ENCODE measurements at places on chromosomes 7 and 10. TPM values are rescaled to one million over a fixed set of nuclear protein-coding genes. Genes with fewer than 3 reads are reported as not detected.

SPDYE11 gene
- not detected for total RNA-seq

PTN gene
- 39.3 TPM for total RNA-seq

ARHGAP12 gene
- 43.0 TPM for total RNA-seq

- DNase-seq = no peak
These were observed 699 bp downstream of the GHITM start for GRCh38 chr10:84140036-84140379.

DNA sequence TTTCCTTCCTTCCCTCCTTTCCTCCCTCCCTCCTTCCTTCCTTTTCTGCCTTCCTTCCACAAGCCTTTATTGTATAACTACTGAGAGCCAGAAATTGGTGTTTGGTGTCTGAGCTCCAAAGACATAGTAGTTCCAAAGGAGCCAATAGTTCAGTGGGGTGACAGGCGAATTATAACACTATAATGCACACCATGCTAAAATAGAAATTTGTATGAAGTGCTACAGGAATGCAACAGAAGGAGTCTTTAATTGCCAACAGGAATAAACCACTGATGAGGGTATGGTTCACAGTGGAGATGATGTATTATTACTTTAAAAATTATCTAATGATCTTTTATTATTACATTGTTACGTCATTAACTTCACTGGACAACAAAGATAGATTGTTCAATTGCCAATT lies 158.8 kb upstream of the SP8 start:
- no peak for DNase-seq

DNA sequence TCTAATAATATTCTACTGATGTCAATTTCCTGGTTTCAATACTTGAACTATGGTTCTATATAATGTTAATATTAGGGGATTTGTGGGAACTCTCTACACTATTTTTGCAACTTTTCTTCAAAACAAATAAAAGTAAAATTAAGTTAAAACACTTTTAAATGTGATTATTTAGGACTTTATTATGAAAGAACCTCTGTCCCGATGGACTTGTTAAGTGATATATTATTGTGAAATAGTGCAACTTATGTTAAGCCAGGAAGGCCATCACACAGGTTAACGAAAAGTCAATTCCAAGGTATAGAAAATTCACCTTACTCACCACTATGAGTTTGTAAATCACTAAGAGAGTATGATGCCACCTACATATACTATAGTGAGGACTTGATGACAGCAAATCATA lies 79.2 kb downstream of the IMMP2L start:
- DNase-seq = no peak

DNA sequence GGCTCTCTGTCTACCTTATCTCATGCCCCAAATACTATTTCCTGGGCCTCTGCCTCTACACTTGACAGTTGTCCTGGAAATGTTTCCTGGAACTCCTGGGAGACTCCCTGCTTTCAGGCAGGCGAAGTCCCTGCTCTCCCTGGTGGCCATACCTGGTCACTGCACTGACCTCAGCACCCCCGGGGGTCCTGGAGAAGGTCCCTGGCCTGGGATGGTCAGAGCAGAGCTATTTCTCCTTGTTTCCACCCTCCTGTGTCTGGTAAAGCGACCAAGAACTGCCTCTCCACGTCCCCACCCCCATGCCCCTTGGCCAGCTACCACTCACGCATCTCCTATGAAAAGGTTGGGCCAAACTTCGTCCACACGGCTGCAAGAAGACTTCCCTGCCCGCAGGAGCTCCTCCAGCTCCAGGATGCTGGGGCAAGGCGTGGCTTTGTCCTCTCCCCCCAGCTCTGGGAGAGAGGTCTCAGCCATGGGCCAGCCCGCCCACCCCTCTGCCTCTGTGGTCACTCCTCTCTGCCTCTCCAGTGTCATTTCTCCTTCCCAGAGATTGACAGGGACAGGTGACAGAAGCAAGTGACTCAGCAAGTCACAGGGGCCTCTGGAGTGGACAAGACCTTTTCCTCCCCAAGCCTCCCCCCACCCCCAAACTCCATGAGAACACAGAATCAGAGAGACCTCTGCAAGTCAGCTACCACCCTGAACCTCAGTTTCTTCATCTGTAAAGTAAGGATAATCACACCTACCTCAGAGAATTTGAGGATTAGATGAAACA lies 2.6 kb upstream of the SAMD8 start:
- DNase-seq = no peak

IL6 gene
- 0.52 TPM for total RNA-seq

DNA sequence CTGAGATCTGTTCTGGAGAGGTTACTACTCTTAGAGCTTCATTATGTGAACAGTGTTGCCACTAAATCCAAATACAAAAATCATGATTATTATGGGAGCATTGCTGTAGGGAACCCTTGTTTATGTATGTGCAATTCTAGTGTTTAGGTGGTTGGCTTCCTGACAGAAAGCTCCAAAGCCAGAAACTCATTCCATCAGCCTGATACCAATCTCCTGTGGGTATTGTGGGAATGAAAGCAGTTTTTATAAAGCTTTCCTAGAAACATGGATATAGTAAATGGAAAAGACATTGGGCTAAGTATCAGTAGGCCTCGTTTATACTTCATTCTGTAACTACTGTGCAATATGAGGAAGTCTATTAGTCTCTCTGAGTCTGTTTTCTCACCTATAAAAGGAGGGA lies 6.4 kb downstream of the SDK1 start:
- DNase-seq = no peak

DNA sequence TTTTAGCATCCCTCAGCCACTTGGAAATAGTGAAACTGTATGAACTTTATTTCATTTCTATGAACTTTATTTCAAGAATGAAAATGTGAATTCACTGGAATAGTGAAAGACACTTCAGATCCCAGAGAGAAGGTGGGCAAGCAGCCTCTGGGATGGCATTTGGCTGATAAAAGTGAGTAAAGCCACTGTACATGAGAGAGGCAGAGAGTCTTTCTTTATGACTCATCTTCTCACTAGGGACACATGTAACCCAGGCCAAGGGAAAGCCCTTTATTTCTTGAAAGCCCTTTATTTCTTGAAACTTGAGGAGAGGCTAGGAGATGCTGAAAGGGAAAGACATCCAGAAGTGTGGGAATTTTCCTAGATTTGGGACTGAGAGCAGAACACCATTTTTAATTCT lies 148.9 kb upstream of the SMIM30 start:
- DNase-seq = no peak
